ENCODE measurements at places on chromosomes 16 and 17.
A peak's percentile ranks its signal among the peaks of the same experiment; 100 is the strongest.

DNA sequence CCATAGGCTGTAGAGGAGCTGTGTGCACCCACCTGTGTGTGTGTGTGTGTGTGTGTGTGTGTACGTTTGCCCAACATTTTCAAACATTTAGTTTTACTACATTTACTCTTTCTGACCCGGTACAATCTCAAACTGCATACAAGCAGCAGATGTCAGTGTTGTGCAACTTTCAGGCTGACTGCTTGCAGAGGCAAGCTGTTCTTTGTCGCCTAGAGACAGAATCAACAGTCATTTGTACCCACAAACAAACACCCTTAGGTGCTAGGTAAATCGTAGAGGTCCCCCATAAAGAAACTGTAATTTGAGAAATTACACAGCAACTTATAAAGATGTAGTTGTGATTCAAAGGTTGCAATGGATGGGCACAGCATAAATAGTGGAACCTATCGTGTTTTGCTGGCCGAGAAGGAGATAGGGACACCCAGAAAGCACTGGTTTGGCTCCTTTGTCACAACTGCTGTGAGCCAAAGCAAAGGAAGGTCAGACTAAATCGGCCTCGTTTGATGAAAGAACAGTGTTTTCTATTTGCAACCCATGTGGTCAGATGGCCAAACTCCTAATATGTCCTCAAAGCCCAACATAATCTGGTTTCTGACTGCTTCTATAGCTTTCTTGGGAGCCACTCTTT lies 478.4 kb downstream of the TOX3 start:
- no peak for DNase-seq

DNA sequence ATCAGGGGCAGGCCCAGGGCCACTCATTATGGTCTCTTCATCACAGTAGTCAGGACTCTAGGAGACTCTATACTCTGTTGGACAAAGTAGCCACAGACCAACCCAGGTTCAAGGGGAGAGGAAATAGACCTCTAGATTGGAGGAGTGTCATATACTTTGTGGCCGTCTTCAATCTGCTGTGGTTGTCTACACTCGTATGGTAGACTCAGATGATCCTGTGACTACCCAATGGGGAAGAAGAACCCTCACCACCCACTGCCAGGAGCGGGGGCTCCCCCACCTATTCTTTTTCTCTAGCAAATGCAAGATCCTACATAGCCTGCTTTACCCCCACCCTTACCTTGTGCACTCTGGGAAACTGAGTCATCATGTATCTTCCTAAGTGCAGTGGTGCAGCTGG lies 80.5 kb downstream of the KSR1 start:
- no peak for DNase-seq

DNA sequence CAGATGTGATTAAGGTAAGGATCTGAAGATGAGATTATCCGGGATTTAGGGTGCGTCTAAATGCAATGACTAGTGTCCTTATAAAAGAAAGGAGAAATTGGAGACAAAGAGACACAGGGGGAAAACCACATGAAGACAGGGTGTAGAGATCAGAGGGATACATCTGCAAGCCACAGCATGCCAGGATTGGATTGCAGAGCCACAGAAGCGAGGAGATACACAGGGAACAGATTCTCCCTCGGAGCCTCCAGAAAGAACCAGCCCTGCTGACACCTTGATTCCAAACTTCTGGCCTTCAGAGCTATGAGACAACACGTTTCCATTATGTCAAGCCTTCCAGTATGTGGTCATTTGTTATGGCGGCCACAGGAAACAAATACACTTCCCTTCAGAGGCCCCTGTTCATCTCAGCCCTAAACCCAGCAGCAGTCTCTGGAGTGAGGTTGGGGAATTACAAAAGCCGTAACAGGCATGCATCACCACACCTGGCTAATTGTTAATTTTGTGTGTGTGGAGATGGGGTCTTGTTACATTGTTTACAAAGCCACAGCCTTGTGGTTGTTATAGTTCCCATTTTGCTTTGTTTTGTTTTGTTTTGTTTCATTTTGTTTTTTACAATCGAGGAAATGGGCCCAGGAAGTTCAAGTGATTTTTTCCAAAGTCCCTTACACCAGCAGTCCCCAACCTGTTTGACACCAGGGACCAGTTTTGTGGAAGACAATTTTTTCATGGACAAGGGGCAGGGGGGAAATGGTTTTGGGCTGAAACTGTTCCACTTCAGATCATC lies 51.6 kb upstream of the LYRM9 start:
- DNase-seq: no peak

- no peak for DNase-seq
Observed at GRCh38 chr17:40518401-40519088, 17.1 kb upstream of the TNS4 start.

DNA sequence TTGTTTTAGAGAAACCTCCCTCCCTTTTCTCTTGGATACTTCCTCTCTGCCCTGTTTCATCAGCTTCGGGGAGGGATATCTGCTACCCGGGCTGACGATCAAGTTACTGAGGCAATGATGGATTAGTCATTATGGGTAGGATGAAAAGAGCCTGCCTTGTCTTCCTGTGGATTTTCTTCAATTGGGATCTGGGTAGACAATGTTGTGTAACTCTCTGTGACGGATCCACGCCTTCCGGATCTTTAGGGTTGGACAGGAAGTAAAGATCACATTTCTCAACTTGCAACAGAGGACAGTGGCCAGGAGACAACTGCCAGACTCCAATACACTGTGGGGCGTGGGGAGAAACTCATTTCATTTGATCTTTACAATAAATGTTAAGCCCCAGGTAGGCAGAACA lies 11.3 kb upstream of the CHST6 start:
- no peak for DNase-seq

GRCh38 chr17:19348806-19349205 lies 13.7 kb downstream of the B9D1 start:
- no peak for DNase-seq

DNA sequence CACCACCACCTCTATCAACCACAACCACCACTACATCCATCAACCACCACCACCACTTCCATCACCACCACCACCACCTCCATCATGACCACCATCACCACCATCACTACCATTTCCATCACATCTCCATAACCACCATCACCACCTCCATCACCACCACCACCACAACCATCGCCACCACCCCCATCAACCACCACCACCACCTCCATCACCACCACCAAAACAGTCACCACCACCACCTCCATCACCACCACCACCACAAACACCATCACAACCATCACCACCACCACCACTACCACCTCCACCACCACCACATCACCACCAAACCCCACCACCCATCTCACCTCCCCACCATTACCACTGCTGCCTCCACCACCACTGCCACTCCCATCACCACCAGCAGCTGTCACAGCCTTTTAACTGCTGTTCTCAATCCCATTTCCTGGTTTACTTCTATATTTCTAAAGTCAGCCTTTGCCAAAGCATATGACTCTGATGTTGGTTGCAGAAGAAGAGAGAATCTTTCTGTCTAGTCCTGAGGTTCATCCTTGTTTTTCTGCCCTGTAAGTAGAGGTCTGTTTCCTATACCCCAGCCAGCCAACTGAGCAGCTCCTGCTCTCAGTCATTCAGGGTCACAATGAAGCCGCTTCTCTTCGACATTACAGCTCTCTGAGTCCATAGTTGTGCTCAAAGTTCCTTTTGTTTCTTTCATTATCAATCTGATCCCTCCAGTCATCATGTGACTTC lies 14.0 kb downstream of the MARCHF10 start:
- no peak for DNase-seq

DNA sequence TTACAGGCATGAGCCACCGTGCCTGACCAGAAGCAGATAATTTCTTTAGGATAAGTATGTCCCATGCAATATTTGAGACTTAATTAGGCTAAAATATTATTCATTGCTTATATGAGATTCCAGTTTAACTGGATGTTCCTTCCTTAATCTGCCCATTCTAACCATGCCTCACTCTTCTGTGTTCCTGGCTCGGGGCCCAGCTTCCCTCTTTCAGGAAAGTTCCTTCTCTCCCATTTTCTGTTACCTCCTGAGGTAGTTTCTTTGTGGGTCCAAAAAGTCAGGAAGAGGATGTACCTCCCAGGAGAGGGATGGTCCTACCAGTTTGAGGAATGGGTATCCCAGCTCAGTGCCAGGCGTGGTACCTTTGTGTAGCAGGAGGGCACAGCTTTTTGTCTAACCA lies 23.3 kb downstream of the UNK start:
- DNase-seq: no peak

DNA sequence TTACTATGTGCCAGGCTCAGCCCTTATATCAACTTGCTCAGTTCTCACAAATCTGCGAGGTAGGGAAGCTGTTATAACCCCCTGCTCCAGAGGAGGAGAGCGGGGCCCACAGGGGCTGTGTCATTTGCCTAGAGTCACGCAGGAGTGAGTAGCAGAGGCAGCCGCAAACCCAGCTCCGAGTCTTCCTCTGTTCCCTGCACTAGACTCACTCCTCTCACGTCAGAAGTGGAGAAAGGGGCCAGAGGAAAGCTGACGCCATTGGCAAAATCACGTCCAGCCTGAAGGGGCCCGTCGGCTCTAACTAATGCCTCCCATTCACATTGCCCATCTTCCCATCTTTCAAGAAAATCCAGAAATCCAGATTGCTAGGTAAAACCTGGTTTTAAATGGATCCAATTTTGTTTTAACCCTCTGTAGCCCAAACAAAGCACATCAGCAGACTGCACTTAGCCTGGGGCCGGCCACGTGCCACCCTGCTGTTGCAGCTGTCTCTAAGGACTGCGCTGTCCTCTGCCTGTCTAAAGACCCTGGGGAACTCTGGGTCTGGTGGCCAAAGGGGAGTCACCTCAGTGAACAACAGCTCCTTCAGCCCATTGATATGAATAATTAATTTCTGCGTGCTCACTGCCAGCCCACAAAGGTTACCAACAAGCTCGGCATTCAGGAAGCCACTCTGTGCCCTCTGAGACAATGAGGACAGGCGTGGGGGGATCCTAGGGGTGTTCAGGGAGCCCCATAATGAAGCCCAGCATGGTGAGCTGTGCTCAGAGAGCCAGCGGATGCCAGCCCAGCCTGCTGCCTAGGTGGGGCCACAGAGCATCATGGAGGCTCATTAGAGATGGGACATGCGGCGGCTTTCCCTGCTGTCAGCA lies 36.7 kb upstream of the ABR start:
- DNase-seq: no peak

- DNase-seq: no peak
Observed at GRCh38 chr16:87754535-87754934, 11.3 kb downstream of the KLHDC4 start.

- DNase-seq: no peak
Observed at GRCh38 chr16:17269439-17269838, 201.3 kb downstream of the XYLT1 start.

- DNase-seq: no peak
Observed at GRCh38 chr16:82088483-82088882, 53.4 kb downstream of the HSD17B2 start.

- DNase-seq: no peak
Observed at GRCh38 chr17:9783050-9783449, 8.3 kb downstream of the DHRS7C start.

GRCh38 chr16:1929105-1929504 lies 10.9 kb upstream of the HS3ST6 start:
- no peak for DNase-seq

GRCh38 chr16:26717826-26718225 lies 348.9 kb upstream of the C16orf82 start:
- DNase-seq: no peak

GRCh38 chr16:74309789-74310781 lies 13.5 kb downstream of the PSMD7 start:
- no peak for DNase-seq

DNA sequence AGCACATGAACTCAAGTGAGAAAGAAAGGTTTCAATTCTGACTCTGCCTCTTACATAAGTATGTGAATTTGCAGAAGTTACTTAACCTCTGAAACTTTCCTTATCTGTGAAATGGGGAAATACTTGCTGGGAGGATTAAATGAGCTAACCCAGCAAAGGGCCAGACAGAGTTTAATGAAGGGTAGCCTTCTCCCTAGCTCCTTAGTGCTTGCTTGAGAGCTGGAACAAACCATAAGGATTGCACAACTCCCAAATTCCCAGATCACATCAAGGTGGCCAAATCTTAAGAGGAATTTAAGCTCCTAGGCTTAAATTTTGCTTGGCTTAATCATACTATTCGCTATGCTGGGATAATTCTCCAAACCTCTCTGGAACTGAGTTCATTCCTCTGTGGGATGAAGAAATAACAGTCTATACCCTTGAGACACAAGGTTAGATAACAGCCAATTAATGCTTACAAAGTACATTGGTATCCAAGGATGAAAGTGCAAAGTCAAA lies 11.8 kb upstream of the WSB1 start:
- no peak for DNase-seq

DNA sequence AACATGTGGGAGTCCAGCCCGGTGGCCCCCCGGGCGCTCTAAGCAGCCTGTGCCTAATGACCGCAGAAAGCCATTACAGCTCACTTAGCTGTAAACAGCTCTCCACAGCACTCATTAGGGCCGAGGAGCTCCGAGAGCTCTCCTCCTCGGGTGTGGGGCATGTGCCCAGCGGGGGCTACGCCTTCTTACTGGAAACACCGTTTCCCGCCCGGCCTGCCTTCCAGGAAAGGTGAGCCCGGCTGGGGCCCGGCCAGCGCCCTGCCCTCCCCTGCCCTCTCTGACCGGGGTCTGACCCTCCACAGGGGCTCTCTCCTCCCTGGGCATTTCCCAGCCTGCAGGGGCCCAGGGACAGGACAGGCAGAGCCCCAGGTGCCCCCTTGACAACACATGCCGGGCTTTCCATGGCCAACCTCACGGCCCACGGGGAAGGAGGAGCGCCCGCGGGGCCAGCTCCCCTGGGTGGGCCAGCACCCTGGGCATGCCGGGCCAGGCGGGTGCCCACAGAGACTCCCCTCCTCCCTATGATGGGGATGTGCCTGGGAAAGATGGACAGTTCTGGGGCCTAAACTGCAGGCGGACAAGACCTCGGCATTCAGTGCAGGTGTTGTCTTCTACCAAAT lies 72.6 kb downstream of the SDK2 start:
- DNase-seq: no peak

DNA sequence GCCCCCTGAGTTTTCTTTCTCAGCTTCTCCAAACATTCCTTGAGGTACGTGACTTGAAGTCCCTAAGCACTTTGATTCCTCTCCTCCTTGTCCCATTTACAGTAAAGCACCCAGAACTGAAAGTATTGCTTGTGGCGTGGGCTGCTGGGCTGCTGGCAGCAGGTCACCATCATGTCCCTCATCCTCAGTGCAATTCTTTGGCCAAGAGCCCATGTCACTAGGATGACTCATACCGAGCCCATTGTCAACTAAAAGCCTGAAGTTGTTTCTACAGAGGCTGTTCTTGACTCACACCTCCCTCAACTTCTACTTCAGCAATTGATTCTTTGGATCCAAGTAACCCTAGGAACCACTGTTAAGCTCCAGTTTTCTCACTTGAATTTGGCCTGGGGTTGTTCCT lies 54.3 kb downstream of the KPNA2 start:
- DNase-seq: no peak

- DNase-seq: no peak
Observed at GRCh38 chr17:55661963-55662834, 60.5 kb downstream of the TMEM100 start.

GRCh38 chr16:85027958-85028684 lies 526 bp downstream of the KIAA0513 start:
- DNase-seq: no peak

GRCh38 chr17:81291662-81292061 lies 3.4 kb downstream of the SLC38A10 start:
- peak; percentile 50 for DNase-seq

Measured in activated CD4-positive, CD25-positive, alpha-beta regulatory T cell (primary cell).